ENCODE measurements at places on chromosomes 1 and 21. TPM values are rescaled to one million over a fixed set of nuclear protein-coding genes. Genes with fewer than 3 reads are reported as not detected.

Gene LCE3E
- total RNA-seq, result not detected

Gene SH2D2A
- 0.25 TPM for total RNA-seq

Gene KCNH1
- 0.22 TPM for total RNA-seq

Gene TFF2
- not detected for total RNA-seq

Gene COL8A2
- total RNA-seq, result 12.5 TPM

Gene CSF3R
- total RNA-seq, result 0.11 TPM

Gene PDE9A
- 1.9 TPM for total RNA-seq

Gene FCGR3B
- total RNA-seq, result not detected

Gene GNB1
- total RNA-seq, result 101 TPM

Gene VANGL2
- total RNA-seq, result under 0.01 TPM

Gene EXO1
- 22.9 TPM for total RNA-seq

Gene CFH
- 62.7 TPM for total RNA-seq

Gene PANK4
- total RNA-seq, result 33.4 TPM

Gene LRRC8C
- 9.2 TPM for total RNA-seq

Gene CYP2J2
- 0.33 TPM for total RNA-seq

Gene HFM1
- total RNA-seq, result 0.87 TPM

Gene LRRC71
- total RNA-seq, result not detected

Gene SAMD11
- 6.4 TPM for total RNA-seq

Gene LCE1B
- not detected for total RNA-seq

Gene CBR3
- total RNA-seq, result 17.9 TPM

Gene TMEM125
- total RNA-seq, result not detected

Gene IRF6
- 0.62 TPM for total RNA-seq

Gene DISC1
- 4.6 TPM for total RNA-seq

Gene OR10R2
- total RNA-seq, result not detected

Gene GRIK3
- total RNA-seq, result not detected

Gene PIK3R3
- 3.9 TPM for total RNA-seq

Gene AURKAIP1
- total RNA-seq, result 94.9 TPM

Gene TNFRSF8
- 0.37 TPM for total RNA-seq

Gene LCE3D
- total RNA-seq, result not detected

Gene EPHB2
- total RNA-seq, result 5.2 TPM

Gene PADI2
- not detected for total RNA-seq

Gene CFHR2
- not detected for total RNA-seq

Gene SPATA46
- total RNA-seq, result not detected

Gene HSF2BP
- 1.00 TPM for total RNA-seq

Gene OR2L8
- 0.25 TPM for total RNA-seq

Gene C1orf185
- not detected for total RNA-seq

Gene S100A1
- total RNA-seq, result not detected

Gene ALX3
- total RNA-seq, result not detected

Gene SPRR2G
- total RNA-seq, result not detected

Gene RGS8
- under 0.01 TPM for total RNA-seq

Gene PLD5
- under 0.01 TPM for total RNA-seq

Gene MNDA
- not detected for total RNA-seq
